AG09309 (cell line): ENCODE measurements at places on chromosomes 16 and 17.

DNA sequence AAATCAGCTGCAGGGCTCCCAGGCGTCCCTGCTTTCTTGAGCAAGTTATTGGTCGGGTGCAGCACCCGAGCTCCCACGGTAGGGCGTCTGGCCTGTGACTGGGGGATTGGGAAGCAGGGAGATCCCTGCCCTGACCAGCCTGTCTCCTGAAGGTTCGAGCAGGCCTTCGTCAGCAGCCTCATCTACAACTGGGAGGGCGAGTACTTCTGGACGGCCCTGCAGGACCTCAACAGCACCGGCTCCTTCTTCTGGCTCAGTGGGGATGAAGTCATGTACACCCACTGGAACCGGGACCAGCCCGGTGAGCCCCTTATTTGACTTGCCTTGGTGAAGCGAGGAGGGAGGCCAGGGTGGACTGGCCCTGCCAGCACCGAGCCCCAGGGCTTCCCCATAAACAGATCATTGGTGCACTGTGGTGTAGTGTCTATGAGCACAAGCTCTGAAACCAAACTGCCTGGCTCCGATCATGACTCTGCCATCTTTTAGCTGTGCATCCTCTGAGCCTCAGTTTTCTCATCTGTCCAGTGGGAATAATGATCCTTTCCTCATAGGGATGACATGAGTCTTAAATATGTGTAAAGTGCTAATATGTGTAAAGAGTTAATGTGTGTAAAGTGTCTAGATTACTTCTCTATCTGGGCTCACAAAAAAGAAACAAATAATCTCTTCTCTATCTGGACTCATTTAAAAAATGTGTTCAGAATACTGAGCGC is 48.9 kb downstream of the MRC2 start:
- no peak for DNase-seq

GRCh38 chr16:28140788-28141618 is 70.8 kb downstream of the XPO6 start:
- no peak for DNase-seq

DNA sequence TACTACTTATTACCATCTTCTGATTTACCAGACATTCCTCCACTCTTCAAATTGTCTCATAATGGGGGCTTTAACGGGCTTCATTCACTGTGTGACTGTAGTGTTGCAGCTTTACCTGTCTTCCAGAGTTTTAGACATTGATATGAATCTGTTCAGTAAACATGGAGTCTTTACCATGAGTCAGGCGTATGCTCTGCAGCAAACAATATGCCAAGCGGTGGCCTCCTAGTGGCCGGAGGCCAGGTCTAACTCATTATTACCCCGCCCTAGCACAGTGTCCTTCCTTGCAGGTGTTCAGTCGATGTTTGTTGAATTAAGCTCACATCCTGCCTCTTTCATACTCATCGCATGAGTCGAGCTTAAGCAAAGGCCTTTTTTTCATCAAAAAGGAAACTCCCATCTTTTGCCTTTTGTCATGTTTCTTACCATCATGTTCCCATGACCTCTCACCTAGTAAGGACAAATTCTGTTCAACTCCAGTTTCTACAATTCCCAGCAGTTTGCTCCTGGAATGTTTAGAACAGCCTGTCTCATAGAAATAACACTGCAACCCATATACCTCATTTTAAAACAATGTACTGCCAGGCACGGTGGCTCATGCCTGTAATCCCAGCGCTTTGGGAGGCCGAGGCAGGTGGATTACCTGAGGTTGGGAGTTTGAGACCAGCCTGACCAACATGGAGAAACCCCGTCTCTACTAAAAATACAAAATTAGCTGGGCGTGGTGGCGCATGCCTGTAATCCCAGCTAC is 39.4 kb downstream of the TUBD1 start:
- peak; percentile 56 for DNase-seq

DNA sequence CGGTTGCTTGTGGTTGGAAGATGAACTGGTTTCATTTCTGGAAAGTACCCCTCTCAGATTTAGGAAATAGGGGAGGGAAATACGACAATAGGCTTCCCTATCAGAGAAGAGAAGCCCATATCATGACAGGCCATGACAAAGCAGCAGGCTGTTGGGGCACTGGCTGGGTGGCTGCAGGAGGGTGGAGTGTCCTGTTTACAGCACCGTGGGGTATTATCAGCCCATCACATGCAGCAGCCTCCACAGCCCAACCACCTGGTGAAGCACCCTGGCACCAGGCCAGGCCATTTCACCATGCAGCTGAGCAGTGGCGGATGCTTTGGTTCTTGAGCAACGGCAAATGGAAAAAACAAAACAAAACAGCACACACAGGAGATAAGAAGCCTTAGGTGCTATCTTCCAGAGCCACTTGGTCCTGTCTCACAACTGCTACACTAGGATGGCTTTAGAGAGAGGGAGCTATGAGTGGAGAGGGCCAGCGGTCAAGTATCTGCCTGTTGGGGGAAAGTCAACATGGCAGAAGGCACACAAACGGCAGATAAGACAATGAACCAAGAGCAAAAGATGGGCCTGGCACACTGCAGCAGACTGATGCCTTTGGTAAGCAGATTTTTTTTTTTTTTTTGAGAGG is 24.2 kb downstream of the FAM117A start:
- no peak for DNase-seq
